NCI-H1930 (cell line): ENCODE measurements at places on chromosomes 6 and 20.
A peak's percentile ranks its signal among the peaks of the same experiment; 100 is the strongest.

DNA sequence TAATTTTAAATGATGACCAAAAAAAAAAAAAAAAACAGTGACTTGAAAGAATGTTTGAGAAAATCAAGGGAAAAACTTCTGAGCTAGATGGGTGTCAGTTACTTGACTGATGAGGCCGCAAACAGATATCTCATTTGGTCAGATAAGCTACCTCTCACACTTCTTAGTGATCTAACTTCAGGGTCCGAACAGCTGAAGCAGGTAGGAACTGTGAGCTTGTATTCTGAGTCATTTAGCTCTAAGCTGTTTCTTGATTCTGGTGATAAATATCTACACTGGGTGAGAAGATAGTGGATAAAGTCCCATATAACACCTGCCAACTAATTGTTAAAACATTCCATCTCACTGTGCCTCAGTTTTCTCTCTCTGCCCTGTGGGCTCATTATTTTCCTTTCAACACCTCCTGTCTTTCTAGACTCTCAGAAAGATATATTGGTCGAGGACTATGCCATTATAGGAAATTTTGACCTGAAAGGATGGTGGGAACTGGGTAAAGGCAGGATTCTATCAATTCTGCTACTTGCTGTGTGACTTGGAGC lies 7.7 kb downstream of the KIF3B start:
- DNase-seq, result no peak

- no peak for DNase-seq
These were observed 7.0 kb downstream of the ADTRP start for GRCh38 chr6:11771473-11772048.

- DNase-seq, result no peak
These were observed 19.2 kb downstream of the SPTLC3 start for GRCh38 chr20:13028001-13028400.

DNA sequence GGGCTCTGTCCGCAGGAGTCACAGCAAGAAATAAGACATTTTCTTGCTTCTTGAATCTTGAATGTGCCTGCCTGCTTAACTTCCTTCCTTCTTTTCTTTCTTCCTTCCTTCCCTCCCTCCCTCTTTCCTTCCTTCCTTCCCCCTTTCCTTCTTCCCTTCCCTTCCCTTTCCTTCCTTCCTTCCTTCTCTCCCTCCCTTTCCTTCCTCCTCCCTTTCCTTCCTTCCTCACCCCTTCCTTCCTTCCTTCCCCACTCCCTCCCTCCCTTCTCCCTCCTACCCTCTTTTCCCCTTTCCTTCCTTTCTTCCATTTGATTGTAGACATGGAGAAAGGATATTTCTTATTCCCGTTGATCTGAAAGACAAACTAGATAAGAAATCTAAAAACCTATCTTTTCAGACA lies 436.8 kb upstream of the AGPAT4 start:
- no peak for DNase-seq

DNA sequence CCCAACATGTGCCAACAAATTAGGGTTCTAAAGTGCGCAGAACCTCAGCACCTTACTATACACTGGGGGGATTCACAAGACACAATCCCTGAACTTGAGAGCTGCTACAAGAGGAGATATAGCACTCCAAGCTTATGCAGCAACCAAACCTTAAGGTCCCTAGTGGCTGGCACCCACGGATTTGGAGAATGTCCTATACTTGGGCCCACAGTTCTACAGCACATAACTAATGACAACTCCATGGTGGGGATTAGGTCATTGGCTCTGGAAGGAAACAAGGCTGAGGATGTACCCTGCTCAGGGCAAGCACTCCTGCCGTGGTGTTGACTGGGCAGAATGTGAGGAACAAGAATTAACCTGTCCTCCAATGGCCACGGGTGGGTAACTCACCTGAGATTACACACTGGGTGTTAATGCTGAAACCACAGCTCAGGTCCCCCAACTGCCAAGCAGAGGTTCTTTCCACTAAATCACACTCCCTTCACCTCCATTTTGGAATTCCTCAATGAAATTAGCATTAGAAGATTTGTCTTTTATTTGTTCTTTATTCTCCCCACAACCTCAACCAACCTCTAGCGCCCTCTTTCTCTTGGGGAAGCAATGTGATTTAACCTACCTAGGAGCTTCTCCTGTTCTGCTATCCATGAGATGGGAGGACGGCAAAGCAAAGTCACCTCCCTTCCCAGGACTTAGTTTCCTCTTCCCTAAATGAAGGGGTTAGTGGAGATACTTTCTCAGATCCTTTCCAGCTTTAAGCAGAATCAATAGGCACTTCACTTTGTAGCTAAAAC lies 32.0 kb downstream of the TRERF1 start:
- no peak for DNase-seq

- peak; percentile 55 for DNase-seq
These were observed 296.2 kb downstream of the RIMS1 start for GRCh38 chr6:72182337-72183246.

DNA sequence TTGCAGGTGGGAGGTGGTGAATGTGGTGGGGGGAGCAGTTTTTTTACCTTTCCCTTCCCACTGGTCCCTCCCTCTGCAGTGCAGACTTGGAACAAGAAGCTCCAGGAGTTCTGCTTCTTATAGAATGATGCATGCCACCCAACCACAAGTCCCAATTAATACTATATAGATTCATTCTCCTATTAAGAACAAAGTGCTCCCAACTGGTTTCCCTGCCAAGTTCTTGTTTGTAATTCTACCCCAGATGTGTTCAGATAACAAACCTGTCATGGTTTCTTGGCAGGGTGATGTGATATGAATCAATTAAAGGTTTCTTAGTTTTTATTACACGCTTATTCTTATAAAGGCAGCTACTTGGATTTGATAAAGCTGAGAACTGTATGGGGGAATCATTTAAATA lies 23.9 kb downstream of the HDDC2 start:
- no peak for DNase-seq

- DNase-seq, result no peak
These were observed 39.0 kb downstream of the SLC23A2 start for GRCh38 chr20:4962241-4962855.

- DNase-seq, result no peak
These were observed 197.9 kb upstream of the GRIK2 start for GRCh38 chr6:101195588-101195987.

DNA sequence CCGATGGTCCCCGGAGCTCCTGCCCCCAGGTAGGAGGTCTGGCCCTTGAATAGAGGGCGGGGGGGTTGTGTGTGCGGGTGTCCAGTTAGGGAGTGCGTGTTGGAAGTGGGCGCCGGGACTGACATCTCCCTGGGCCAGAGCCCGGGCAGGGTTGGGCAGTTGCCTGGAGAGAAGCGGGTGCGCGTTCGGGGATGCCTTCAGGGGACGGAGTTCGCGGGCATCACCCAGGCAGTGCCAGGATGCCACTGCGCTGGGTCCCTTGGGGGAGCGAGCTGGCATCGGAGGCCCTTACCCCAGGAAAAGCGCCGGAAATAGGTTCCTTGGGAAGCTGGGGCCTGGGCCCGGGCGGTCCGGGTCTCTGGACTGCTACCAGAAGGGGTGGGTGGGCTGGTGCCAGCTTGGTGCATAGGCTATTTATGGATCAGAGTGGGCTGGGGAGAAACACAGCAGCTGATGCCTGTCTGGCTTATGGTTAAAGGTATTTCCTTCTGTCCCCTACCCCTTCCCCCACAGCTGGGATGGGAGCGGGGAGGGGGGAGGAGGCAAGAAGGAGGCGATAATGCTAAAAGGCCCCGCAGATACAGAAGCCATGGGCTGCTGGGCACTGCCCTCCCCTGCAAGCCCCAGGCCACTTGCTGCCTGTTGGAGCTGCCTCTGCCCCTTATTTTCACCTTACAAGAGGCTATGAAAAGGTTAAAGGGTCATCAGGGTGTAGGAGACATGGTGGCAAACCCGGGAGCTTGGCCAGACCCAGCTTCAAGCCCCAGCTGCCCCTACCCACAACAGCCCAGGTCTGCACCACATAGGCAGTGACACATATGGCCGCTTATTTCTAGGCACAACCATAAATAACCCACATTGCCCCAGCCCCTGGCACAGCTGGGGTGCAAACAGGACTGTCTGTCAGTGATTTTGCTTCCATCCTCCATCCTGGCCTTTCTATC lies 638 bp downstream of the PACSIN1 start:
- no peak for DNase-seq

GRCh38 chr6:140541288-140541687 lies 1166.8 kb upstream of the CITED2 start:
- DNase-seq, result no peak

GRCh38 chr6:80769106-80769505 lies 662.6 kb downstream of the BCKDHB start:
- DNase-seq, result no peak

GRCh38 chr6:27126046-27126814 lies 121.3 kb upstream of the PRSS16 start:
- DNase-seq, result no peak

DNA sequence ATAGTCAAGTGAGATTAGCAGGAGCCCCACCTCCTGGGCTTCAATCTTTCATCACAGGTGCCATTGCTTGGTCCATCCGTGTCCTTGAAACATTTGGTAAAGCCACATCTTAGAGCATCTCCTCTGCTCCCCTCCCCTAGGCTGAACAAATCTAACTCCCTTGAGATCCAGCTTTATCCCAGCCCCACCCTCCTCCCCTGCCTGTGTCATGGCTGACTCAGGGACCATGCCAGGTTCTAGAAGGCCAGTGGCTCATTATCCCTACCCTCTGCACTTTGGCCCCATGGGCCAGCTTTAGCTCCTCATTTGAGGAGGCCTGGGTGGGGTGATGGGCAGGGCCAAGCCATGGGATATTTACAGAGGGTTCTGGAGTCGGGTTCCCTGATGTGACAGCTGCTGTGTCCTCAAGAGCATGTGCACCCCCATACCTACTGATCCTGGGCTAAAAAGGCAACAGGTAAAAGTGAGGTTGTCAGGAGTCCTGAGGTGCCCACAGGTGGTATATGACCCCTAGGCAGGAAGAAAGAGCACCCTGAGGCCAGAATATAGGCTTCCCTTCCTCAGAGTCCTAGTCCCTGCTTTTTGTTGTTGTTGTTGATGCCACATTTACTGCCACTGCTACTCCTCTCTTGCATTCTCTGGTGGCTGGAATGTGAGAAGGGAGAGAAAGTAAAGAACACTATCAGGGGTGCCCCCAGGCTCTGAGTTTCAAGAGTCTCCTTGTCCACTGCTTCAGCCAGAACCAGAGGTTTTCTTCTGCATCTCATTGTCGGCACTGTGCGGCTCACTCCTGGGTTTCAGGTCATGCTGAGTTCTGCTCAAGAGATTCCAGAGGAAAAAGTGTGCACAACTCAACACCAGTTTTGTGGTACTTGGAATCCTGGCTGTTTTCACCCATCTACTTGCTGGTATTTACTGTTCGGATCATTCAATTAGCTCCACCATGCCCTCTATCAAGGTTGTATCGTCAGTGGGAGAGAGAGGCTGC lies 228.4 kb downstream of the LRFN2 start:
- no peak for DNase-seq

GRCh38 chr6:90442366-90442765 lies 144.5 kb downstream of the MAP3K7 start:
- DNase-seq, result no peak

DNA sequence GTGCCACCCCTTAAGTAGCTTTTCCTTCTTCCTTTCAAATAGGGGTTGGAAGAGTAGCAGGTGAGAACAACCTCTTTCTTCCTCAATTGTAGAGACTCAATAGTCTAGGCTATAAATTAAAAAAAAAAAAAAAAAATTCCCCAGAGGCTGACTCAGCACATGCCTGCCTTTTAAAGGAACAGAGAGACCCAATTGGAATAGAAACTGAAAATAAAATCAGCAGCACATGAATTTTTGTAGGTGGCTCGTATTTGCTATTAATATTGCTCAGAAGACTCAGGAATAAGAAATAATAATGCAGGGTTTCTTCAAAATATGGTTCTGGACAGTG lies 19.3 kb downstream of the TOP1 start:
- no peak for DNase-seq

- DNase-seq, result no peak
These were observed 1654.1 kb downstream of the GRIK2 start for GRCh38 chr6:103047567-103047966.

DNA sequence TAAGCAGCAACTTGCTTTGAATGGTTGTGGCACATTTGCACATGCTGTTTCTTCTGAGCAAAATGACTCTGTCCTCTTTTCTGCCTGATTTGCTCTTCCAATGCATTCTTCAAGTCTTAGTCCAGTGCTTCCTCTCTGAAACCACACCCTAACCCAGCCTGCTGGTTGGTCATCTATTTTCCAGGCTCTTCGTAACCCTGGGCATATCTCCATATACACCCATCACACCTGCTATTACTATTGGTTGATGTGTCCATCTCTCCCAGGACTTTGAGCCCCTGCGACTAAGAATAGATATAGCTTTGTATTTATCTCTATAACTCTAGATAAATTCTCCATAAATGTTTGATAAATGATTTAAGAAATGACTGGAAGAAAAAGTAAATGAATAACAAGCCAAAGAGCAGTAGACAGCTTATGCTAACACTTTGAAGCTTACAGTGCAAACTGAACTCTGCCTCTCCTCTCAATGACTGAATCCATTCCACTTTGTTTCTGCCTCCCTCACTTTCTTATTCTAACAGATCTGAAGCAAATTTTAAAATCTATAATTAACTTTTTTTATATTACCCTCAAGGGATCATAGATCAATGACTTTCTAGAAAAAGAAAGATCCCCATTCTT lies 59.7 kb upstream of the NT5E start:
- DNase-seq, result no peak

GRCh38 chr20:24980291-24981053 lies 12.1 kb downstream of the APMAP start:
- no peak for DNase-seq

- no peak for DNase-seq
These were observed 95.1 kb upstream of the EXOC2 start for GRCh38 chr6:788058-788457.

DNA sequence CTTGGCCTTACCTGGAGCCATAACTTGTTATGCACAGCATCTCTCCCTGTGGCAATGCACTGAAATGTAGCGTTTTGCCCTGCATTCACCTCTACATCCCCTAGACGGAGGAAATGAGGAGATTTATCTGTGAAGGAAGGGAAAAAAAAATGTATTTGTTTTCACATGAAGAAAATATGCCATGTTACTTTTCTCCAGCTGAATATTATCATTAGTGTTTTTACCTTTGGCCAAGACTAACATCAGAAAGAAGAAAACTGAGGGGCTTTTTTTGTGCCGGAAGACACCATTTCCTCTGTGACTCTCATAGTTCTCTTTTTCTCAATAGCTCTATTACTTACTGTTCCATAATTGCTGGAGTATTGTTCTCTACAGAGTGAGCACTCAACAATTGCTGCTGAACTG lies 280.4 kb downstream of the PTPRK start:
- DNase-seq, result no peak

- DNase-seq, result no peak
These were observed 517.1 kb downstream of the PKHD1 start for GRCh38 chr6:51570168-51570921.

DNA sequence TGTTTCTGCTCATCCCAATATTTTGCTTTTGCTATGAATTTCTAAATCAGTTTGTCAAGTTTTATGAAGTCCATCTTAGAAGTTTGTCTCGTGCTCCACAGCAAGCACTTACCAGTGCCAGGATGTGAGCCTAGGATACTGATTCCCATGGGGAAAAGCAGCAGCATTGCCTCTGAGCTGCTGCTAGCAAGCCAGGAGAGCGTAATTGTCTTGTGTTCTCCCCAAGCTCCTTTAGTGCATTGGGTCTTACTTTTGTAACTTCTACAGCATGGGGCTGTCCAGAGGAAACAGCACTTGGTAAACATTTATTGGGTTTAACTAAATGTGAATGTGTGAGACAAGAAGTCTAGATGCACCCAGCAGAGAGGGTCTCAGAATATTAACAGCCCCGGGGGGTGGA lies 76.1 kb downstream of the RNF182 start:
- no peak for DNase-seq
